ENCODE measurements at places on chromosomes 4 and X.

DNA sequence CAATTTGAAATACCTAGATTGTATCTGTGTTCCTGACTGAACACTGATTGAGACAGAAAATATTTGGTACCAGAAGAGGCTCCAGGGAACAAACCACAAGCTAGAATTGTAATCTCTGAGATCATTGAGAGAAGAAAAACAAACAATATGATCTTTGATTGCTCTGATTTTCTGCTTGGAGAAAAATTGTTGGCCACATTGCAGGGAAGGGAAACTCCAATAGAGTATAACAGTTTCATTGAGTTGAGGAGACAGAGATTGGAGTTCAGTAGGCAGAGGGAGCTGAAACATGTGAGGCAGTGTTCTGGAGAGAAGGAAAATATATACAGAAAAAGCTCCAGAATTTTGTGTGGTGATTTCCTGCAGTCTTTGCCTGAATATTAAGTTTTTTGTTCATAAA, 158.2 kb downstream of the C4orf33 start:
- DNase-seq, result no peak

DNA sequence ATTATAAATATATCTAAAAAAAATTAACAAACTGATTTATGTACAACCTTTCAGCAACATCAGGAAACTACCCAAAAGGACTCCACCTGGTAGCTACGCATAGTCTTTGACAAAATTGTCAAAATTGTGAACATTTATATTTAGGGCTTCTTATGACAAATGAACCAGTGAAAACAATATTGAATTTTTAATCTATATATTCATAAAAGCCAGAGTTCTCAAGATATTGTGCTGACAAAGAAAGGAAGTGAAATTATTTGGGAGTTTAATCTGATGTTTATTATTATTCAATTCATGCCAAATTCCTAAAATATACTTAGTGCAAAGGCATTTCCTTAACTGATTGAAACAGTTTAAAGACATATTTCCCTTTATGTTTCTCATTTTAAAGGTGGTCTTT, 5.3 kb upstream of the SULT1B1 start:
- no peak for DNase-seq

DNA sequence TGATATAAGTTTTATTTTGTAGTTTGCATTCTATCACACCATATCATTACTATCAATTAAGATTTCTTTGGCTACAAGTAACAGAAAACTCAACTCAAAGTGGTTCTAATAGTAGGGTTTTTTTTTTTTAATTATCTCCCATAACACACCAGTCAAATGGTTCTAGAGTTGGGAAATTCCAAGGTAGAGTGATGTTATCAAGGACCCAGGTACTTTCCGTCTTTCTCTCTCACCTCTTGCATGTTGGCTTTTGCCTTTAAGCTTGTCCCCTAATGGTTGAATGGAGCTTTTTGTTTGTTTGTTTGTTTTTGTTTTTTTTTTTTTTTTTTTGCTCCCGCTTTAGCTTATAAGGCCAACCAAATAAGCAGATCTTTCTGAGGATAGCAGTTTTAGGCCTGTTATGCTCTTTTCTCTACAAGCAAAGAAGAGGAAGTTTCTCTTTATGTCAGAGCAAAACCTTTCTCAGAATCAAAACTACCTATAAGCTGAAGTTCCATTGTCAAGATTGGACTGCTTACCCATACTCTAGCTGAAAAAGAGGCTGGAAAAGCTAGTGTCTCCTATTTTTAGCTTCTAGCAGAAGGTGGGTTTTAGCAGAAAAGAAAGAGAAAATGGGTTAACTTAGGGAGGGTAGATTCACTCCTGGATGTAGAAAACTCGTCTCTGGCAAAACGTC, 177.5 kb downstream of the EDA start:
- no peak for DNase-seq

GRCh38 chr4:98046665-98047064, 96.6 kb downstream of the STPG2 start:
- no peak for DNase-seq

GRCh38 chr4:109946120-109946519, 33.4 kb downstream of the EGF start:
- DNase-seq, result no peak

- no peak for DNase-seq
Measured at GRCh38 chrX:55014897-55015299, 14.7 kb downstream of the APEX2 start.

DNA sequence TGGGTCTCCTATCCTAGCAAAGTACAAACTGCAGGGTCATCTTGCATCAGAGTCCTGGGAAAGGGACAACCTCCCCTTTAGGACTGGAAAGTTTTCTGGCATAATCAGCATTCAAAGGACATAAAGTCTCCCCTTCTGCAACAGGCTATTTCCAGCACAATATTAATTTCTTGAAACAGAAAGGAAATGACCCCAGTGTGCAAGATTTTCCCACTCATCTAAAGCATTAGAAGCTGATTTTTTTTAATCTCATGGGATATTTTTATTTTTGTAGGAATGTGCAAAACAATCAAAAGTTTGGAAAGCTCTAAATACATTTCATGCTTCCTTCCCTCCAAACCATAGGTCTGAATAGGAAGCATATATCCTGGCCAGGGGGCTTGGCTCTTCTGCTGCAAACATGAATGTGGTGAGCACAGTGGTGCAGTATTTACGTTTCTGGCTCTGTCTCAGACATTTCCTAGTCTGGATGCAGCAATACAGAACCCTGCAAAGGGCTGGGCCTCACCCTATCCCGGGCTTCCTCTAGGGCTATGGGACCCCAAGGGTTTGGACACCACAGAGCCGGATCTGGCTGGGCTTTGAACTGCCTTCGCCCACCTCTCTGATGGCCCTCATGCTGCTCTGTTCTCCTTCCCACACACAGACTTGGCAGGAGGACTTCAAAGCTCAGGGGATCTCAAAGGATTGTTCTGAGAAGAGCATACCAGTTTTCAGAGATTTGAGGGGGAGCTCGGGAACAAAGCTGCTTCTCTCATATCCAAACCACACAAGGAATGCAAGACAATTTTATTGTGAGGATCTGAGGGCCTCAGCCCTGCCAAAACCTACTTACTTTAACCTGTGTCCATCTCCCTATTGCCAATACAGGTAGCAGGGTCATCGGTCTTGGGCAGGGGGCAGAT, 64.9 kb downstream of the POLR2B start:
- no peak for DNase-seq

DNA sequence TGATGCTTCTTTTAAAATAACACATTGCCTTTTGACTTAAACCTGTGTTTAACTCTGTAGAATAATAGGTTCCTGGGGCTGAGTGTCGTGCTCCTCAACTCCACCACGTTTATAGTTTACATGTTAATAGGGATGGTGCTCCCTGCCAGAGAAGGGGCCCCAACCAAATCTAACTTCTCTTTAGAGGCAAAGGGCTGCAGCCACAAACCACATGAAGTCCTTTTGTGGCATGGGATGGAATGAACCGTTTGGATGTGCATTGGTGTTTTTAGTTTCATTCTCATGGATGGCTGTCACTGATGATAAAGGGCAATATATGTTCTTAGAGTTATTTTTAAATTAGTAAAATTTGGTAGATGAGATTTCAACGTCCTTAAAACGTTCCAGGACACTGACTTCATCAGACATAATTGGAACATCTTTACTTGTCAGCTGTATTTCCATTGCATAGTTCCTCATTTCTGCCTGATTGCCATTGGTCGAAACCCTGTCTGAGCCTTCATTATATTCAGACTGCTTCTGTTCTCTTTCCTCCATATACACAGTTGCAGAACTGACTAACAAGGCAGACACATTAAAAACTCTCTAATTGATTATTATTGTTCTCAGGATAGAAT, 60.4 kb upstream of the HPF1 start:
- DNase-seq, result no peak

DNA sequence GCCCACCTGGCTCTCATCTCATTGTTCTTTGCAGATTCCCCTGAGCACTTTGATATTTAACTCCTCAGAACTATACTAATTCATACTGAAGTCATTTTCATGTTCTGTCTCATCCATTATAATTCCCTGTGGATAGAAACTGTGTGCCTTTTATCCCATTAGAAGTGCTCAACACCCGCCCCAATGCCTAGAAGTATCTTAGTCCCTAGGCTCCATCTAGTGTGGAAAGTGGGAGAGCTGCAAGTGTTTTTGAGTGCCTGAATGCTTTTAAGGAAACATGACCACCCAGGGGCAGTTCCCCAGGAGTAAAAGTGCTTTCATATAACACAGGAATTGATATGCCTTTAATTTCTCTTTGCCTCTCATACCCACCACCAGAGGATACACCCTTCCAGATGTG, 117.0 kb downstream of the CHRDL1 start:
- no peak for DNase-seq

GRCh38 chr4:73856518-73856917, 3.4 kb downstream of the PF4V1 start:
- no peak for DNase-seq

DNA sequence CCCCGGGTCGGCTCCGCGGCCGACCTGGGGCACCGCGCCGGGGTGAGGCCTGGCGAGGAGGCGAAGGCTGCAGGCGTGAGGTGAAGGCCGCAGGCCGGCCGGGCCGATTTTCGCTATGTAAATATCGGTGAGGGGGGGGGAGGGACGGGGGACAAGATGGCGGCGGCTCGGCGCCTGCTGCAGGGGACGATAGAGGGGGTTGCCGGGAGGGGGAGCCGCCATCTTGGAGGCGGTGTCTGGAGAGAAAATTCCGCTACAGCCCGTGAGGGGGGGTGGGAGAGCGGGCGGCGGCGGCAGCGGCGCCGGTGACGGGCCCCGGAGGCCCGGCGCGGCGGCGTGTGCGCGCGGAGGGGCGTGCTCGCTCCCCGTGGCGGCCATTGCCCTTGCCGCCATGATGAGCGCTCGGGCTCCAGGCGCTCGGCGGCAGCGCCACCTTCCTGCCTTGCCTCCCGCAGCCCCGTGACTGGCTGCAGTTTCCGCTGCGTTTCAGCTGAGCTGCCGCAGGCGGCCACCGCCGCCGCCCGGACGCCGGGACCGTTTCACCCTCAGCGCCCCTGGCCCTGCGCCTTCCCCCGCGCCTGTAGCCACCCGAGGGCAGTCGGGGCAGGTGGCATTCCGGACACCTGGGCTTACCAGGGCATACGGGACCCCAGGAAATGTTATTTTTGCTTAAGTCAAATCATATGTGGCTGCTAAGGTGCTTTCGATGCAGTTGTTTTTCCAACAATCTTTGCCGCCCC, 692 bp downstream of the ZFX start:
- peak; percentile 68 for DNase-seq

- DNase-seq, result no peak
Measured at GRCh38 chr4:67428819-67429218, 116.5 kb downstream of the CENPC start.

DNA sequence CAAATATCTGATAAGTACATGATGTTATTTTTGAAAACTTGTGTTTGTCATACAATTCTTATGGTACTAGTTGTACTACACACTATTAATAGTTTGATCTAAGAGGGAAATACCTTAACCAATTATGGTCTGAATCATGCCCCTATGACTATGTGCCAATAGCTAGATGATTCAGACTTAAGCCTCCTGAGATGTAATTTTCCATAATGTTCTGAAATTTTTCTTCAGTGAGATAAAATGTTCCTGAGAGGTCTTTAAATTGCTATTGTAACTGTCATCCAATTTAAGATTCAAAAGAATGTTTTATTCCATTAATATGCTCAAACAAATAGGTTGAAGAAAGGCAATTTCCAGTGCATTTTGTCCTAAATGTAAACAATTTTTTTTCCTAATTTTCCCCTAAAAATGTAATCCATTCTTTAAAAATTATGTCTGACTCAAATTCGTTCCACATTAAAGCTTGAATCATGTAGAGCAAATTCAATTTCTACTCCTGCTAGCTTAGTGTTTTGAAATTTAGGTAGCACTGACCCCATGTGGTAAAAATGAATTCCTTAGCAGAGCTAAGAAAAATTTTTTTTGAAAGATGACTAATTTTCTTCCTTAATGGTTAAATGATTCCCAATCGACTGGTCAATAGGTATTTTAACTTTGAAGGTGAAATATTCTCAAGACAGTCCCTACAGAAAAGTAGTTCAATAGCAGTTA, 49.1 kb downstream of the APOOL start:
- DNase-seq, result no peak

DNA sequence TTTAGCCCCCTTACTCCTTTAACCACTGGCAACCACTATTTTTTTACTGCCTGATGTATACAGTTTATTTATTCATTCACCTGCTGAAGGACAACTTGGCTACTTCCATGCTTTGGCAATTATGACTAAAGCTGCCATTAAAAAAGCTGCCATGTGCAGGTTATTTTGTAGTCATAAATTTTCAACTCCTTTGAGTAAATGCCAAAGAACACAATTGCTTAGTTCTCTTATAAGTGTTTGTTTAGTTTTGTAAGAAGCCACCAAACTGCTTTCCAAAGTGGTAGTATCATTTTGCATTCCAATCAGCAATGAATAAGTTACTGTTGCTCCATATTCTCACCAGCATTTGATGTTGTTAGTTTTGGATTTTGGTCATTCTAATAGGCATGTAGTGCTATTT, 1831.8 kb downstream of the PCDH7 start:
- DNase-seq, result no peak

GRCh38 chr4:40003986-40004385, 26.3 kb upstream of the PDS5A start:
- DNase-seq, result no peak

GRCh38 chr4:2944586-2945526, 18.4 kb downstream of the NOP14 start:
- no peak for DNase-seq

GRCh38 chr4:143486314-143486713, 27.2 kb upstream of the SMARCA5 start:
- no peak for DNase-seq

- no peak for DNase-seq
Measured at GRCh38 chr4:16139066-16139945, 55.5 kb upstream of the PROM1 start.

DNA sequence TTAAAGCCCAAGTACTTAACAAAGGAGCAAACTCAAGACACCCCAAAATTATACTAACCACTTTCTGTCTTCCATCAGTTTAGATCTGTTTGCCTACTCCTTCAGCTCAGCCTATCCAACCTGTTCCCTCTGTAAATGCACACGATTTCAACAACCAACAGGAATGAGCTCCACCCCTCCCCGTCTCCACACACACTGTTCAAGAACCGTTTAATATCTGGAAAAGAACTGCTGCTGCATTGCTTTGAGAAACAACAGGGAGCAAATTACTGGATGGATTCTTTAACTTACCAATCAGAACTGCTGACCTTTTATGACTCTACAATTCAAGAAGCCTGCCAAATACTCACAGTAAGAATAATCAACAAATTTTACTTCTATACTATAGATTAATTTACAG, 87.0 kb downstream of the FBXW7 start:
- DNase-seq, result no peak

GRCh38 chrX:155070663-155070974, 317 bp downstream of the CMC4 start:
- no peak for DNase-seq

Data from RWPE2 (cell line).